ENCODE measurements at places on chromosomes 2 and 18.

GRCh38 chr2:134663451-134664450 lies 55.0 kb downstream of the TMEM163 start:
- DNase-seq: no peak

DNA sequence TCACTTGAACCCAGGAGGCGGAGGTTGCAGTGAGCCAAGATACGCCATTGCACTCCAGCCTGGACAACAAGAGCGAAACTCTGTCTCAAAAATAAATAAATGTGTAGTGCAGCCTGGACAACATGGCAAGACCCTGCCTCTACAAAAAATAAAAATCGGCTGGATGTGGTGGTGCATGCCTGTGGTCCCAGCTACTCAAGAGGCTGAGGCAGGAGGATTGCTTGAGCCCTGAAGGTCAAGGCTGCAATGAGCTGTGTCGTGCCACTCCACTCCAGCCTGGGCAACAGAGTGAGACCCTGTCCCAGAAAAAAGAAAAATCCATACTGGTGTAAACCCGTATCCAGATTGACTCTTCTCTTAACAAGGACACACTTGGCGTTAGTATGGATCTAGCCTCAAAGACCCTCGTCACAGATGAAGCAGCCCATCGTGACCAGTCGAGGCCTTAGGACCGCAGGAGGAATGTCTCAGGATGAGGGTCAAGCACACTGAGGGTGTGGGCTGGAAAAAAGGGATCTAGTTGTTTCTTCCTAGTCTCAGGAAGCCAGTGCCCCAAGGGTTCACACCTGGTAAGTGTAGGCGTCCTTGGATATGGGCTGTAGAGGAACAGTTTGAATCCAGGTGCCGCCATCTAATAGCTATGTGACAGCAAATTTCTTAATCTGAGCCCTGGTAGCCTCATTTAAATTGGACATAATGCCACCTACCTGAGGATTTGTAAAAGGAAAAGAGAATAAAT lies 4.0 kb upstream of the GPBAR1 start:
- no peak for DNase-seq

- DNase-seq: no peak
Measured at GRCh38 chr2:191220671-191221070, 24.5 kb upstream of the MYO1B start.

GRCh38 chr2:8442833-8443486 lies 238.9 kb upstream of the ID2 start:
- DNase-seq: no peak

GRCh38 chr2:148255929-148256328 lies 235.0 kb downstream of the MBD5 start:
- DNase-seq: no peak

- DNase-seq: no peak
Measured at GRCh38 chr2:182541268-182541667, 114.4 kb upstream of the PDE1A start.

- DNase-seq: no peak
Measured at GRCh38 chr2:119483395-119483753, 40.9 kb downstream of the SCTR start.

DNA sequence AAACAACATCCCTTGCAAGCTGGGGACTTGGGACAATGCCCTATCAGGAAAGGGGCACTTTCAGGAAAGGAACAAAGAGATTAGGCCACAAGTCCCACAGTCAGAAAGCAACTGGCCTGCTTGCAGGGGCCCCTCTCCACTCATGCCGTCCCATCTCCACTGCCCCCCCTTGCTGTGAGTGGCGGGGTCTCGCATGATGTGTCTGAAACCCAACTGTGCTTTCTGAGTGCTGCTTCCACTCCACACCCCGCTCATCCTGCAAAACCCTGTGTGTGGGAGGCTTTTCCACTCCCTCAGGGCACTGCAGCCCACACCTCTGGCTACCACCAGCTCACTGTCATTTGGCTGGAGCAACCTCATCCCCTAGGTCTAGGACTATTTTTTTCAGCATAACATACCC lies 7.9 kb downstream of the HS6ST1 start:
- no peak for DNase-seq

DNA sequence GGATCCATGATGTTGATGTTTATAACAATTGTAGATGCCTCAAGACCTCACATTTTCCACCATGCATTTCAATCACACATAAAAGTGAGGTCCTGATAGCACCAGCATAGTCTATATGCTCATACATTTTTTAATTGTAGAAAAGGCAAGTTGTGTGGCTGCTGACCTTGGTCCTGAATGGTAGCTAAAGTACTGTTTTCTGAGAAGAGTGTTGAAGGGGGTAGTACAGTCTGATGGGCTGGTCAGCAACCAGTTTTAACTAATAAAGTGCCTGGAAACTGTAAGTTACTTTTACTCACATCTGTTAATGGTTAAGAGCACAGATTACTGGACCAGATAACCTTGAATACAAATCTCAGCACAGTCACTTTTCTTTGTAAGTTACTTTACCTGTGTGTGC lies 15.9 kb downstream of the ZNF638 start:
- DNase-seq: peak; percentile 29

DNA sequence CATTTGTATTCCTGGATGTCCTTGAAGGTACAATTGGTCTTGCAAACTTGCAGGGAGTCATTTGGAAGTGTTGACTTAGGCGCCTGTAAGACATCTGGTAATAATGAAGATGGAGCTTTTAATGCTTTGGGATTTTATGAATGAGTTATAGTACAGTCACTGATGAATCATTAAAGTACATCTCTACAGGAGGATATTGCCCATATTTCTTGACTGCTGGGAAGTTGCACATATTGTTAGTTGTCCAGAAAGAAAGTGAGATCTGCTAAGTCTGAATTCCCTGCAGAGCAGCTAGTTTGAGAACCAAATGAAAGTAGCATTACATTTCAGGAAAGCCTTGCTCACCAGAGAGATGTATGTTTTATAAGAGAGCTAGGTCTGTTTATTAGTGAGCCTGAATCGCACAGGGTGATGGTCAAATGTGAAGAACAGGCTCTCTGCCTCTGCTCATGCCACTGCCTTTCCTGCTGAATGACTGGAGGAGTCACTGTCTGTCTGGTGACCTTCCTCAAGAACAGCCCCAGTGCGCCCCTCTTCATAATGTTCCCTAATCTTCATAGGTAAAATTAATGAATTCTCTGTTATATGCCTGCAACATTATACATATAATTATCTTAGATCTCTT lies 138.9 kb upstream of the KLHL14 start:
- DNase-seq: peak; percentile 14

- peak; percentile 21 for DNase-seq
Measured at GRCh38 chr2:197264332-197264731, 46.2 kb downstream of the ANKRD44 start.

GRCh38 chr2:226057914-226058313 lies 658.4 kb downstream of the NYAP2 start:
- no peak for DNase-seq

Data from amniotic epithelial cell (primary cell).